Astrocyte (in vitro differentiated cells and primary cell): ENCODE measurements at places on chromosomes 12 and 14. TPM values are rescaled to one million over a fixed set of nuclear protein-coding genes. Genes with fewer than 3 reads are reported as not detected.
A peak's percentile ranks its signal among the peaks of the same experiment; 100 is the strongest.

- DNase-seq, result peak; percentile 46
Measured at GRCh38 chr14:36942522-36943245, 229.7 kb downstream of the SLC25A21 start.

DNA sequence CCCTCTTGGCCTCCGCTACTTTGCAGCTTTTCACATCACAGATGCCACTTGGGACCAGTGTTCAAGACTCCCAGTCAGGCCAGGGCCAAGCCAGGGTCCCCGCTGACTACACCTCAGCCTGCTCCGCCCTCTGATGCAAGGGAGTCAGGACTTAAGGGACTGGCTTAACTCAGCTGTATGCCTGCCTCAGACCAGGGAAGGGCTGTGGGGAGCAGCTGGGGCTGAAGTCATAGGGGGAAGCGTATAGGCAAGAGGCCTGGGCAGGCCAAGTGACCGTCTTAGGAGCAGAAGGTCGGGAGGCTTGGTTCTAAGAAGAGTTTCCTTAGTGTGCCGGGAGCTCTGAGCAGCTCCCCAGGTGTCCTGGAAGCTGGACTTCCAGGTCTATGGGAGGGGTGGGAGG lies 21.9 kb downstream of the KDM2B start:
- DNase-seq, result no peak

DNA sequence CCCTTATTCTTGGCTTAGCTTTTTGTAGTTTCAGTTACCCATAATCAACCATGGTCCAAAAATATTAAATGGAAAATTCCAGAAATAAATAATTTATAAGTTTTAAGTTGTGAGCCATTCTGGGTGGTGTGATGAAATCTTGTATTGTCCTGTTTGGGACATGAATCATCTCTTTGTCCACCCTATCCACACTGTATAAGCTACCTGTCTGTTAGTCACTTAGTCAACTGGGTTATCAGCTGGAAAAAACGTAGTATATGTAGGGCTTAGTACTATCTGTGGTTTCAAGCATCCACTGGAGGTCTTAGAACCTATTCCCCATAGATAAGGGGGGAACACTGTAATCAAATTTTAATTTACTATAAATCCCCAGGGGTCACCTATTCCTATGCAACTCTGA lies 52.7 kb downstream of the NKX2-1 start:
- no peak for DNase-seq

The CCDC38 gene
- 0.07 TPM in 1 of 2 replicates, not detected in the other for total RNA-seq

The CIT gene
- total RNA-seq, result 1.8 and 4.5 TPM in 2 replicates
